ENCODE measurements at places on chromosomes 7 and 10. TPM values are rescaled to one million over a fixed set of nuclear protein-coding genes. Genes with fewer than 3 reads are reported as not detected.

The UPK3B gene
- 126 TPM for total RNA-seq

The ETV1 gene
- total RNA-seq = 27.7 TPM

The ADD3 gene
- total RNA-seq = 158 TPM

The NRG3 gene
- 1.4 TPM for total RNA-seq

The COL1A2 gene
- 228 TPM for total RNA-seq

The TAS2R5 gene
- total RNA-seq = 0.59 TPM

The BEND7 gene
- total RNA-seq = 11.5 TPM

The GAD2 gene
- total RNA-seq = not detected

The LEP gene
- total RNA-seq = 0.22 TPM

The CYP3A7 gene
- total RNA-seq = 2.0 TPM

The ASB13 gene
- 14.3 TPM for total RNA-seq

The MOGAT3 gene
- total RNA-seq = not detected

DNA sequence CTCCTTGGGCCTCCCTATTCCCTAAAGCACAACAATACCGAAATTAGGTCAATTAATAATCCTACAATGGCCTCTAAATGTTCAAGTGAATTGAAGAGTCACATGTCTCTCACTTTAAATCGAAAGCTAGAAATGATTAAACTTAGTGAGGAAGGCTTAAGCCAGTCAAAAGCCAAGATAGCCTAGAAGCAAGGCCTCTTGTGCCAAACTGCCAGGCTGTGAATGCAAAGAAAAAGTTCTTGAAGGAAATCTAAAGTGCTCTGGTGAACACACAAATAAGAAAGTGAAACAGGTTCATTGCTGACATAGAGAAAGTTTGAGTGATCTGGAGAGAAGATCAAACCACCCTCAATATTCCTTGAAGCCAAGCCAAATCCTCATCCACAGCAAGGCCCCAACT, 57.2 kb downstream of the SLC29A4 start:
- no peak for DNase-seq

- no peak for DNase-seq
Observed at GRCh38 chr7:133070562-133070961, 11.3 kb downstream of the CHCHD3 start.

GRCh38 chr7:151057506-151057988, at the start of gene CDK5:
CDK5 (minus strand) TSS chr7:151057897; CDS start chr7:151057848, 49 bp downstream.
- DNase-seq = no peak

DNA sequence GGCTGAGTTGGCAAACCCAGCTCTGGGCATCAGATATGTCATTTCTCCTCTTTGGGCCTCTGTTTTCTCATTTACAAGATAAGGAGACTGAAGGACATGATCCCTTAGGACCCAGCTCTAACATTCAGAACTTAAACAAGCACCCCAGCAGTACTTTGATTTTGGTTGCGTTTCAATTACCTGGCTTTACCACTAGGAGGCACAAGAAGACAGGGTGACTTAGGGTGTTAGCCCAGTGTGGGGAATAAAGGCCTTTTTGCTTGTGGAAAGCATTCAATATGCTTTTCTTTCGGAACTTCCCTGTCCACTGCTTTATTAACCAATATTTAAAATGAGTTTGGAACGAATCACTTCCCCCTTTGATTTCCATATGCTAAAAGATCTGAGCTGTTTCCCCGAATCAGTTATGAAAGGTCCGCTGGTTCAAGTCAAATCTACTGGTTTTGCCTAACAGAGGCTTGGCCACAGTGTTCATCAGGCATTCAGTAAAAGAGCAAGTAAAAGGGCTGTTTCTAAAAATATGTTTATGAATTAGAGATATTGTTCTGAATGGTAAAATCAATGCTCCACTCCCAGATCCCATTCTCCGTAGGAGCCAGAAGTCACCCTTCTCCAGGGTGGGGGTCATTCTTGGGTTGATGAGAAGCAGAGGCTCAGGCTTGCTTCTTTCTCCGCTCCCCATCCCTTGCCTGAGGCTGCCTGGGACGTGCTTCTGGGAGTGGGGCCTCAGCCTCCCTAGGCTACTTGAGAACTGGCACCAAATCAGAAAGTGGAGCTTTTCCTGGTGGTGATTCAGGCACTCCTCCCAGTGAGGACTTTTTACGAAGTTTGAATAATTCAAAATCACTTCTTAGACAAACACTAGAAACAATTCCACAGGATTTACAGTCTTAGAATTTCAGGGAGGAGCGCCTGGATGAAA, 105.5 kb downstream of the MYOF start:
- no peak for DNase-seq

DNA sequence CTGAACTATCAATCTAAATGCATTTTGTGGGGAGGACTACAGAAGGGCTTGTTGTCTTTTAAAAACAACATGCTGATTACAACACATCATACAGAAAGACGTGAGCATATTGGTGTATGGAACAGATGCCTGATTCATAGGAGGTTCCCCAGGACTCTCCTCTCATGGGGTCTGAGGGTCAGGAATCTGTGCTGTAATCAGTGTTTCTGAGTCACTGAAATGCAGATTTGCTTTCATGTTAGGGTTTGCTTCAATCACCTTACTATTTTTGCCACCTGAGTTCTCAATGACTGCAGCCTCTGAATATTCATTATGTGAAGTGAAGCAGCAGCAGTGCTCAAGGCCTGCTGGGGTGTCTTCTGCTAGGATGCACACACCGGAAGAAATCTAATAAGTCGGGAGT, 550 bp upstream of the ANK3 start:
- no peak for DNase-seq

GRCh38 chr7:115410434-115410820, 488.5 kb downstream of the MDFIC start:
- no peak for DNase-seq

GRCh38 chr10:3239066-3239919, 66.7 kb upstream of the PITRM1 start:
- peak; percentile 78 for DNase-seq

- no peak for DNase-seq
Observed at GRCh38 chr7:42348631-42349030, 111.6 kb upstream of the GLI3 start.

DNA sequence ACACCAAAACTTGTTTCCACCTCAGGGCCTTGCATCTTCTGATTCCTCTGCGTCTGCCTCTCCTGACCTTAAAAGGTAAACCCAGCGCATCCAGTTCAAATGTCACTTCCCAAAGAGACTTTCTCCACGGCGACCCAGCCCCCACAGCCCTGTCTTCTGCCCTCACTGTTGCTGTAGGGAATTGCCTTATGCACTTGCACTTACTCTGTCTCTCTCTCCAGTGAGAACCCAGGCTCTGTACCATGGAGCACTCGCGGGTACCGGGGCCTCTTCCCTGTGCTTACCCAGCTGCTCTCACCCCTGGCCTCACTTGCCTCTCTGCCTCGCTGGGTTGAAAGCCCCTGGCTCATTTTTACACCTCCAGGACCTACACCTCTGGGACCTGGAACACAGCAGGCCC, 48.4 kb downstream of the AOC1 start:
- no peak for DNase-seq

DNA sequence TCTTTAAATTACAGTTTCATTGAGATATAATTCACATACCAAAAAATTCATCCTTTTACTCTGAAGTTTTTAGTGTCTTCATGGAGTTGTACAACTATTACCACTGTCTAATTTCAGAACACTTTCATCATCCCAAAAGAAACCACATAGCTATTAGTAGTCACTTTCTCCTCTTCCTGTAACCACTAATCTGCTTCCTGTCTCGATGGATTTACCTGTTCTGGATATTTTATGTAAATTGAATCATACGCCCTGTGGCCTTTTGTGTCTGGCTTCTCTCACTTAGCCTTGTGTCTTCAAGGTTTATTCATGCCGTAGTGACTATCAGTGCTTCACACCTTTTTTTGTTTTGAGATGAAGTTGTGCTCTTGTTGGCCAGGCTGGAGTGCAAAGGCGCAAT, 135.5 kb downstream of the DOCK1 start:
- no peak for DNase-seq

- DNase-seq = no peak
Observed at GRCh38 chr7:92053312-92053711, 81.0 kb downstream of the CYP51A1 start.

DNA sequence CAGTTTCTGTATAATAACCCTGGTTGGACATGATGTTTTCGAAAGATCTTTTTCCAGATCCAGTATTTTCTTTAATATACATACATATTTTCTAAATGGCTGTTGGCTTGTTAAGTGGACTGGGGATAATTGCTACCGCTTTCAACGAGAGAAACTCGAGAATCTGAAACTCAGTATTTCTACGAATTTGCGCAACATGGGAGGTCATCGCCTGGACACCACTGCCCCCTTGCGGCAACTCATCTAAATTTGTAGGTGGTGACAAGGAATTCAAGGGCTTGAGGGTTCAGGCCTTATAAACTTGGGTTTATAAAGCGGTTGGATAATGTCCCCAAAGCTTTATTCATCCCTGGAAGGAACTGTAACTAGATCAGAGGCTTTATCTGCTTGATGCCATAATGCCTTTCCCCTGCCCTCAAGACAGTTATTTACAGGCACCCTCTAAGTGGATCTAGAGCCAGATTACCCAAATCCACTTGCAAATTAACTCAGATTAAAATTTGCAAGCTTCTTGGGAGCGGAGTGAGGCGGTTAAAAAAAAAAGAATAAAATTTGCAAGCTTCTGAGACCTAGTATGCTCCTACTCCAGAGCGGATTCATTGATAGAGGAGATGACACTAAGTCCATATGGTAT, 21.3 kb upstream of the KCNK18 start:
- DNase-seq = peak; percentile 84

- no peak for DNase-seq
Observed at GRCh38 chr10:122649903-122650302, 49.7 kb downstream of the C10orf120 start.

GRCh38 chr10:43957267-43958070, 308.8 kb upstream of the ZNF32 start:
- no peak for DNase-seq

DNA sequence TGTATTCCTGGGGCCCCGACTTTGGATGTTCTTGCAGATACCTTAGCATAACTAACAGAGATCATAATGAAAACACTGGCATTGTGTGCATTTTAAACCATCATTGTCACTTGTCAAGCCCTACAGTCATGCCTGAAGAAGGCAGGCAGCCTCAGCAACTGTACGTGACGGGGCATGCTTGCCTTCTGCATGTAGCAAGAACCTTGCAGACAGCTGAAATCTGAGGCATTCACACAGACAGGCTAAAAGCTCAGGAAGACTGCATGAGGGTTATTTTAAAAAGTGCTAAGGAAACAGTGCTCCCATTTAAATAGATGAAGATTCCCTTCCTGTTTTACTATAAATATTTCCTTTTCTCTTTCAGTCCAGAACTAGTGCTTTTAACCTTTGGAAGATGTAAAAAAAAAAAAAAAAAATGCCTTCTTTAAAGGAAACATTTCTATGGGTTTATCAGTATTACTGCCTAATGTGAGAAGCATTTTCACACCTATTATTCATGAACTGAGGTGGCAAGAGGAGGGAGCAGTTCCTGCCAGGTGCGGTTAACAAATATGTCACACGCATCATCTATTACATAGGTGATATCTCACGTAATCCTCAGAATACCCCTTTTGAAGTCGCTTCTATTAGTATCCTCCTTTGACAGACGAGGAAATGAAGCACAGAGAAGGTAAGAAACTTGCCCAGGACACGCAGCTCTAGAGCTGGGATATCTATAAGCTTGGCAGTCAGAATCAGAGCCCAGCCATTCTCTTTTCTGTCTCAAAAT, 88.1 kb downstream of the PRKCQ start:
- DNase-seq = no peak

DNA sequence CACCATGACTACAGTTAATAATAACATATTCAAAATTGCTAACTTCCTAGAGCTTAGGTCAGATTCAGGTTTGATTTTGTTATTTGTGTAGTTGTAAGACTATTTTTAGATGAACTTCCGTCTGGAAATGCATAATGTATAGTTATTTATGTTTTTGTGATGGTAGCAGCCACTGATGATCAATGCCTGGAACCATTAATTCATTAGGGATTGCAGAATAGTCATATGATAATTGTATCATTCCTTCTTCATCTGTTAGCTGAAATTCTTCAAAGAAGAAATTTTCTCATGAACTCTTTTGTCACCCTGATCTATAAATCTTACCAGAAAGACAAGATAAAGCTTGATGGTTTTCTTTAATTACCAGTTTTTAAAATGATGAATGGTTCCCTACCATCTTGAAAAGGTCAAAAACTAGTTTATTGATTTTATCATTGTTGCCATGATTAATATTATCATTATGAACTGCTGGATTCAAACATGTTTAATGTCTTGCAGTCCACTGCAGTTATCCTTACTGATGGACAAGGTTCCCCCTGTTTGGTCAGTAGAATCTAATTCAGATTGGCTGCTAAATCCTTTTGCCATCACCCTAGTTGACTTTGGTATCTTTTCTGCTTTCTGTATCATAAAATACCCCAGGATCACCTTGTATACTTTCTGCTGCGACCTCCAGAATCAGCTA, 433.3 kb downstream of the GPAM start:
- no peak for DNase-seq

- no peak for DNase-seq
Observed at GRCh38 chr7:151918510-151918843, 37.8 kb upstream of the GALNTL5 start.

GRCh38 chr10:80700760-80701444, 163.2 kb downstream of the SH2D4B start:
- no peak for DNase-seq

DNA sequence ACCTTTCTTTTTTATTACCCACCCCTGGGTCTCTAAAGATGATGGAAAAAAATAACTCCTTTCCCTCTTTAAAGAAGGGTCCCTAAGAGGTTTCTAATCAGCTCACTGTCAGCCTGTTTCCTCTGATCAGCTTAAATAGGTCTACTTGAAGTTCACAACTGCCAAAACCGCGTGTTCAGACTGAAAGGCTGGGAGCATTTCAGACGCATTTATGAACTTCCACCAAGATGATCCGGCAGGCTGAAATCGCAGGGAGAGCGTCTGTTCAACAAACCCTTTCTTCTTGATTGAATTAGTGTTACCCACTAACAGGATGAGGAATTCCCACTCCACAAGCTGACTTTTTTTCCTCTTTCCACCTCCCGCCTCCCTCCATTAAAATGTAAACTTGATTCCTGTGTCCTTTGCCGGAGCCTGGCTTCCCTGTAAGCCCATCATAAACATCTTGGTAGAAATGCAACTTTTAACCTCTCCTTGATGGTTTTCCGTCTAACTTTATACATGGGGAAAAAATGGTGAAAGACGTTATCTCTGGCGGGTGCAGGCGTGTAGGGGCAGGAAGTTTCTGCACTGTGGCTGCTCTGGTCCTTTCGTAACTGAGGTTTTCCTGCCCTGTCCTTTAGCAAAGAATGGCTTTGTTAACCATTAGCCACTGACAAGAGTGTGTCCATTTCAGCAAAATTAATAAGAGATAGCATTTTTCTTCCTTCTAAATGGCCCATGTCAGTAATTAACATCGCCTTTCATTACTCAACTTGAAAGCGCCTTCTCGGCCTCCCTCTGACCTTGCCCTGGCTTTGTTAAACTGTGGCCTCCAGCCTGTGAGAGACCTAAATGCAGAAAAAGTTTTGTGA, 130.7 kb downstream of the BAMBI start:
- no peak for DNase-seq

GRCh38 chr7:131197920-131198615, 129.6 kb upstream of the MKLN1 start:
- DNase-seq = no peak

- DNase-seq = no peak
Observed at GRCh38 chr10:76667408-76668370, 969.9 kb downstream of the KCNMA1 start.

All from right atrium auricular region (tissue), 2 donors.